NCI-H187 (cell line): ENCODE measurements at places on chromosomes 7 and 10.

DNA sequence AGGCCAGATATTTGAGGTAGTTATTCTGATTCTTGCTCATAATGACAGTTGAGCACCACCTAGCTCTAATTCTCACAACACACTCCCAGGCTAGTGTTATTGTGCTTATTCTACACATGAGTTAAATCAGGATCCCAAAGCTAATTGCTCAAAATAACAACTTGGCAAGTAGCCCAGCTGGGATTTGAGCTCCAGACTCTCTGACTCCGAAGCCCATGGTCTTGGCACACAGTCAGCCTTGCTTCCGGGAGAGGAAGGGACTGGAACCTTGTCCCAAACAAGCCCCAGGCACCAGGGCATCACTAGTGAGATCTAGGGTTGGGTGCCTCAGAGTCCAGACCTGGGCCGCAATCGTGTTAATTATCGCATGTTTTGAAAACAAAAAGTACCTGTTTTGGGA, 101.4 kb downstream of the GPAM start:
- no peak for DNase-seq

DNA sequence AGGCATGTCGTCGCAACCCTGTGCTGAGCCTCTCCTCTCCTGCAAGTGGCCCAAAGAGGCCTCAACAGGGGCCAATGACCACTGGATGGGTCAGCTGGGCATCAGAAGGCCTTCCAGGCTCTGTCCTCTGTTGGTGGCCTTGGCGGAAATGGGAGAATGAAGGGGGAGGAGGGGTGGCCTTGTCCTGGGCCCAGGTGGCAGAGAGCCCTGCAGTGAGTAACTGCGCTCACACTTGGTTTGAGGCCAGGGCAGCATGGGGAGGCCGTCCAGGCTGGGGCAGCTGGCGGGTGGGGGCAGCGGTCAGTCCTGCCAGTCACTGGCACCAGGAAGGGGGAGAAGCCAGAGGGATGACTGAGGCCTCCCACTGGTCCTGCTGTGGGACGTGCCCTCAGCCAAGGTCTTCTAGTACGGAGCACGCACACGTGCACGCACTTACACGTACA, 59.8 kb downstream of the LHPP start:
- DNase-seq = no peak

GRCh38 chr7:158291998-158292397, 295.6 kb downstream of the PTPRN2 start:
- DNase-seq = no peak

DNA sequence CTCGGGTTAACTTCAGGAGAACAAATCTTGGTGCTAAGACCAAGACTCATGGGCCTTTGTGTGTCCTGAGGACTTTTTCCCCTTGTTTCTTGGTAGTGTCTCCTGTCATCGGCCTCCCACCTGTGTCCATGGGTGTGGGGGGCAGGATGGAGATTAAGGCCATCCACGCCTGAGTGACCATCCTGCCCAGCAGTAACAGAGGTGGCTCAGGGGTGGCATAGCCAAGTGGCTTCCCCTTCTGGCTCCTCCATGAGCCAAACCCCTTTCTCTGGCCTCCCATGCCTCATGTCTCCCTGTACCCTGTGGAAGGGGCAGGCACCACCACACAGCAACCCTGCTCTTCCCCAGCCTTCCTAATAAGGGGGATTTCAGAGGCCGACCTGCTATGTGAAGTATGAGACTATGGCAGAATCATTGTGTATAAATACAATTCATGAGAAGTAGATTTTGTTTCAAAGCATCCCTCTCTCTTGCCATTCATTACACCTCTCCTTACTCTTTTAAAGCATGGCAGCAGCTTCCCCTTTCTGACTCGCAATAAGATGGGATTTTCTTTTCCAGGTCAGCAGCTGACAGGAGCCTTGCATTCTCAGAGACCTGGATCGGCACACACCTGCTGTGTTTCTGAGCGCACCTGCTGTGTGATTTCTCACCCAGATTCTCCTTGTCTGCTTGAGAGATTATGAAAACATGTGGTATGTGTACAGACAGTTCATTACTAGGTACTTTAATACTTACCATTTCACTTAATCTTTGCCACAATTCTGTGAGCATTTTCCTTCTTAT, 102.5 kb downstream of the XPNPEP1 start:
- no peak for DNase-seq

DNA sequence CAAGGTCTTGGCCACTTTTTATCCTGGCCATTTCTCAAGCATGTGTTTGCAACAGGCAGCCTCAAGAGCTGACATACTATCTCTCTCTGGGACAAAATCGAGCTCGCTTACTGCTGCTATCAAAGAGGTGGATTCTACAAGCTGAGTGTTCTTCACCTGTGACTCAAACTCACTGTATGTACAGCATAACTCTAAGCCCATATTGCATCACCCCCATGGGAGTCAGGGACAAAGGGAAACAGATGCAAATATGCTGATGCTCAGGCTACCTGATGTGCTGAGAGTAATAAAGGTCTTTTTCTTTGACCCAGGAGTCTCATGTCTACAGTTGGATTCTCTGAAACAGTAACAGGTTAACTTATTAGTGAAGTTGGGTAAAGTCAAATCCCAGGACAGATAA, 45.2 kb downstream of the PCLO start:
- no peak for DNase-seq

DNA sequence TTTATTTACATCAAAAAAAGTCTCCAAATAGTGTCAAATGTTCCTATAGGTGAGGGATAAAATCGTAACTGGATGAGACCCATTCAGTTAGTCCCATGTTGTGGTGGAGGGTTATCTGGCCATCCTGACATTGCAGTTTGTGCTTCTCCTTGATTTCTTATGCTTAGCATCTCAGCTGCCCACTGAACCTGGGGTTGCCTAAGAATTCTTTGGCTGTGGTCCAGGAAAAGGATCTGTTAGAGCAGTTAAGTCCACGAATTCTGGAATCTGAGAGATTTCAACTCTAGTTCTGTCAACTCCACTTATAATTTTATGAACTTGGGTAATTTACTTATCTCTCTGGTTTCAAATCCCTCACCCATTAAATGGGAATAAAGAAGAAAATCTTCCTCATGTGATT, 1673.4 kb downstream of the REEP3 start:
- DNase-seq = no peak

- no peak for DNase-seq
Observed at GRCh38 chr10:70374775-70375614, 7.4 kb downstream of the LRRC20 start.

GRCh38 chr10:62861507-62861906, 45.3 kb upstream of the EGR2 start:
- DNase-seq = no peak

DNA sequence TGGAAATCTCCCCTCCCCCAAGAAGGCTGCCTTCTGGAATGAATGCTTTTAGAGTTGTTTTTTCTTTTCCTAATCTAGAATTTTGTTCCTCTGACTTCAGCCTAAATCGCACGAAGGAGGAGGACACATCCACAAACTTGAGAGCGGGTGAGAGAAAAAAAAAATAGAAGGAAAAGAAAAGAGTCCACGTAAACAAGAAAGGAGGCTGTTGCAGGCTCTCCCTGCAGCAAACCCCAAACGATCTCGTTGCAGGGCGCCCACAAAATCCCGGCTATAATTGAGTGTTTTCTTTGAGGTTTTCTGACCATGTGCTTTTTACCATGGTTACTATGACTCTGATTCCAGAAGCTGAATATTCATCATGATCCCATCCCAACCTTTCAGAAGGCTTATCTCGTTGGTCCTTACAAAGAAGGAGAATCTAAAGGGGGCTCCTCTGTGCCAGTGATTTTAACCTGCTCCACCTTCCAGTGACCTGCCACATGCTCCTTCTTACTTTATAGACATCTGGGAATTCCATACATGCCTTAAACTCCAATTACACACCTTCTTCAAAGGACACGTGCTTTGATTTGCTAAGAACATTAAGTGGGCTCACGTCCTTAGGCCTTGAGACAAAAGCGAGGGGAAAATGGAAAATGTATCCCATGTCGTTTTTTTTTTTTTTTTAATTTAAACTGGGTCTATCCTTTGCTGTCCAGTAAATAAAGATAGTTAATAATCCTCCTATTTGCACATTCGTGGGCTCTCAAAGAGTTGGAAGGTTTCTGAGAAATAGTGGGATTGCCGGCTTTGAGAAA, 5.8 kb downstream of the TWIST1 start:
- no peak for DNase-seq

DNA sequence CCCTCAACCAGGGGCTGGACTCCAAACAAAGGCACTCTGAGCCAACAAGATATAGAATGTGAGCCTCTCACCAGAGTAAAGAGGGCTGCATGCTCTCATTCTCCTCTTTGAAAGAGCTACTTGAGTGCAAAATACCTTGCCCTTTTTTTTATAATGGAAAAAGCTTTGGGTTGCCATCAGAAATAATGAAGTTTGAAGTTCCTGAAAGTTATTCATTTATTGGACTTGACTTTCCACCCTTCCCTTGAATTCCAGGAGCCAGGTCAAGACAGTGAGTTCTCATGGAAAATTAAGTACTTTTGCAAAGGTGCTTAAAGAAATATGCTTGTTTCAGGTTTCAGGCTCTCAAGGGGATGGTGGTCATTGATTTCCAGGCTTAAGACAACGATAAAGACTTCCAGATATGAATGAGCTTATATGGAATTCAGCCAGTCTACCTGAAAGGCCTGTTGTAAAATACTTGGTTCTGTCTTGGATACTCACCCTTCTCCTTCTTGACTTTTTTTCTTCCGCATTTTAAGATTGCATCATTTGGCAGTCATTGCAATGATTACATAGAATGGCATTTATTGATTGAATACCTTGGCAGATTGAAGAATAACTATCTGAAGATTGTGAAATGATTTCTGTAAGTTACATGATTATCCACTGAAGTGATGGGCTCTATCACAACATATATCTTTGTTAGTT, 696.4 kb downstream of the INHBA start:
- DNase-seq = no peak

GRCh38 chr10:104947314-104947713, 306.2 kb downstream of the SORCS3 start:
- DNase-seq = no peak

DNA sequence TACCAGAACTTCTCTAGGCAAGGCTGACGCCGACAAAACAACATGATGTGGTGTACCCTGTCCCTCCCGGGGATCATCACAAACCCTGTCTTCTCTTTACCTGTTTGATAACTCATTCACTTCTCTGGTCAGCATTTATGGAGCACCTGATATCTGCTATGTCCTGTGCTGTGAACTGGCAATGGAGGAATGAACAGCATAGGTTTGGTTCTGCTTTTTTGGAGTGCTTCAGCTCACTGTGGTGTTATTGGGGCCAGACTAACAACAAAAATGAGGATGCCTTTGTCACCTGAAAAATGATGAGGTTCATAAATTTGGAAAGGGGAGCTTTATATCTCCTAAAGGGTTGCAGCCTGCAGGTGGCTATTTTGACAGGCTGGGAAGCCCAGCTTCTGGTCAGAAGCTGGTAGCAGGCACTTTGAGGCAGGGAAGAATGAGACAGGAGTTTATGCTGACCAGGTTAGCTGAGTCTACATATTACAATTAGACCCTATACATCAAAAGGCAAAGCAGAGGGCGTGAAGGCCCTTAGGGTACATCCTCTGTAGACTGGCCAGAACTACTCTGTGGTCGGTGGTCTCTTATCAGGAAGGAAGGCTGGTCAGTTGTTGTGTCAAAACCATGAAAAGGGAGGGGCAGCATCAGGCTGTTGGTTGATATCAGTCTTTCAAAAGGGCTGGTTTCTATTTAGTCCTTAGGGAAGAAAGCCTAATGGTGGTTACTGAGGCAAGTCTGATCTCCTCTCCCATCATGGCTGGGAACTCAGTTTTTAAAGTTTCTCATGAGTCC, 42.3 kb downstream of the SH2D4B start:
- no peak for DNase-seq

GRCh38 chr7:2993868-2994267, 49.8 kb downstream of the CARD11 start:
- DNase-seq = no peak

DNA sequence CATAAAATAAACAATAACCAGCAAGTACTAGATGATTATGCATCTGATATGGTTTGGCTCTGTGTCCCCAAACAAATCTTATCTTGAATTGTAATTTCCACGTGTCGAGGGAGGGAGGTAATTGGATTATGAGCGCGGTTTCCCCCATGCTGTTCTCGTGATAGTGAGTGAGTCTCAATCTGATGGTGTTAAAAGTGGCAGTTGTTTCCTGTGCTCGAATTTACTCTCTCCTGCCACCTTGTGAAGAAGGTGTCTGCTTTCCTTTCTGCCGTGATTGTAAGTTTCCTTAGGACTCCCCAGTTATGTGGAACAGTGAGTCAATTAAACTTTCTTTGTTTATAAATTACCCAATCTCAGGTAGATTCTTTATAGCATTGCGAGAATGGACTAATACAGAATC, 15.1 kb downstream of the CNTNAP2 start:
- no peak for DNase-seq

DNA sequence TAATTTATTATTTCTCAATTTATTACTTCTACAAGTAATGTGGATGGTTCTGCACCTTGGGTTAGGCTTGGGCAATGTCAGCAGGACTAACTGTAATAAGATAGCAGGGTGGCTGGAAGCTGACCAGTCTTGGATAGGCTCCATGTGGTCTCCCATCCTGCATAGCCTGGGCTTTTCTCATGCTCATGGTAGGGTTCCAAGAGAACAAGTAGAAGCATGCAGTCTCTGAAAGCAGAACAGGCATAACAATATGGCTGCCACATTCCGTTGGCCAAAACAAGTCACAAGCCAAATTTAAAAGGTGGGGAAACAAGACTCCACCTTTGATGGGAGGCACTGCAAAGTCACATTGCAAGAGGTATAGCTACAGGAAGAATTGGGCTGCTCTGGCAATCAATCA, 98.6 kb upstream of the MDFIC start:
- DNase-seq = no peak

GRCh38 chr7:78734626-78735025, 718.8 kb downstream of the MAGI2 start:
- DNase-seq = no peak

DNA sequence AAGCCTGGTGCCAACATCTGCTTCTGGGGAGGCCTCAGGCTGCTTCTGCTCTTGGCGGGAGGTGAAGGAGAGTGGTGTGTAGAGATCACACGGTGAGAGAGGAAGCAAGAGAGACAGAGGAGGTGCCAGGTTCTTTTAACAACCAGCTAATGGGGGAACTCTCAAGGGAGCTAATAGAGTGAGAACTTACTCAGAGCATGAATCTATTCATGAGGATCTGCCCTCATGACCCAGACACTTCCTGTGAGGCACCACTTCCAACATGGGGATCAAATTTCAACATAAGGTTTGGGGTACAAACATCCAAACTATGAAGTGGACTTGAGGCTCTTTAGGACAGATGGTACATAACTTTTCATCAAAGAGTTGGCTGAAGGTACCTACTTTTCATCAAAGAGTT, 5.1 kb upstream of the ZNF32 start:
- DNase-seq = no peak

- no peak for DNase-seq
Observed at GRCh38 chr10:34475274-34475646, 339.8 kb downstream of the PARD3 start.

GRCh38 chr7:128022631-128023532, 8.4 kb downstream of the LRRC4 start:
- no peak for DNase-seq

DNA sequence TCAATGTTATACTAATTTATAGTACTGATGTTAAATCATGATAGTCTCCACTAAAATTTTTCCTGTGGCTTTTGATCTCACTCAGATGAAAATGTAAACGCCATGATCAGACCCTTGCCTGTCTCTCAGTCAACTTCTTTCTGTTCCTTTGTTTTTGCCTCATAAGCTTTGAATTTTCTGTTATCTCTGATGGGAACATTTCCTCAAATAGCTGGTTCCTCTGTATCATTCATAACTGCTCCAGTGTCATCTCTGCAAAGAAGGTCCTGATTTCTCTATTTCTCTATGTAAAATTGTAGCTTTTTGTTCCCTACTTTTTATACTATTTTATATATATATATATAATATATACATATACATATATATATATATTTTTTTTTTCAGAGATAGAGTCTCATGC, 67.5 kb downstream of the GPR141 start:
- DNase-seq = no peak
